ENCODE measurements at places on chromosomes 1 and 21.
A peak's percentile ranks its signal among the peaks of the same experiment; 100 is the strongest.

GRCh38 chr1:166169182-166169581 is 2.4 kb upstream of the FAM78B start:
- no peak for DNase-seq

DNA sequence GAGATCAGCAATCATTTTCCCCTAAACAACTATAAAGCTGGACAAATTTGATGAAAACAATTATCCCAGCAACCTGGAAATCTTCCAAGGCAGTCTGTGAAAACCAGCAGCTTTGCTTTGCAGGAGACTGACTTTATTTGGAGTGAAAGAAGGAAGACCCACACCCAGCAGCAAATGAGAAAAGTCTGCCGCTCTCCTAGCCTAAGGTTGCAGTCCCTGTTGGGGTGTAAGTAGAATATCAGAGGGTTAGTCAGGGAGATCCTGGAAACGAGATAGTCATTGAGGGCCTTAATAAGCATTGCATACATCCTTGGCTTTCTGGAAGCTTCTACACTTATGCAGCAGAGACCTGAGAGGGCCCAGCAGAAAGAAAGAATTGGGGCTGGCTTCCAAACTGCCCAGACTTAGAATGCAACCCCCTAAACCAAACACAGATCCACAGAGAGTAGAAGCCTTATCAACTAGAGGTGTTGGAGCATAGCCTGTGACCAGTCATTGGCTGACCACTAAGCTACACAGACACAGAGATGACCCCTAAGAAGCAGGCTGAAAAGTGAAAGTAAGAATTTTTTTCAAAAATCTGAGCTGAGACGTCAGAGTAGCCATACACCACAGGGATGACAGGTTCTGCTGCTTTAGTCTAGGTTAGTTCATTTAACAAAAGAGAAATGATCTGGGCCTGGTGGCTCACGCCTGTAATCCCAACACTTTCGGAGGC is 98.3 kb downstream of the LYPLAL1 start:
- no peak for DNase-seq

- DNase-seq, result no peak
Measured at GRCh38 chr21:39022863-39023693, 160.2 kb downstream of the PSMG1 start.

DNA sequence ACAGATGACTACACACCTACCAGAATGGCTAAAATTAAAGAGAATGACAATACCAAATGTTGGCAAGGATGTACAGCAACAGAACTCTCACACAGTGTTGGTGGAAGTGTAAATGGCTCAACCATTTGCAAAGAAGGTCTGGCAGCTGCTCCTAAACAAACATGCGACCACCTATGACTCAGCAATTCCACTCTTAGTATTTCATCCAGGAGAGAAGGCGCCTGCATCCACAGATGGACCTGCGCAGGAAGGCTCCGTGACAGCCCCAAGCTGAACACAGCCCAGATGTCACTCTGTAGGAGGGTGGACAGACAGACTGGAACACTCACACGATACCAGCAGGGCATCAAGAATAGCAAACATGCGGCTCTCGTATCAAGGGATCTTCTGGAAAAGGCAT is 6.7 kb downstream of the PTTG1IP start:
- DNase-seq, result no peak

DNA sequence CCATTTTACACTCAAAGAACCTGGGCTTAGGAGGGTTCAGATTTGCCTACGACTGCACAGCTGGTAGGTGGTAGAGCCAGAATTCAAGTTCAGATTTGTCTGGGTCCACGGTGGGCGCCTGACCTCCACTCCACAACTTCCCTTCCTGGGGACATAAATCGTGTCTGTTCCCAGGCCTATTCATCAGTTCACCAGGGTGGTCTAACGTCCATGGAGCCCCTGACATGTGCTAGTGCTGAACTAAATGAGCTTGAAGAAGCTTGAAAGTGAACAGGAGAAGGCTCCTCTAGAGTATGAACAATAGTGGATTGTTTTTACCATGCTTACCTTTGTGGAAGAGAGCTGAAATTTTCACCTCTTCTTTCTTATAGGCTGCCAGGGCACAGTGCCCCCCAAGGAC is 32.5 kb upstream of the KIF1B start:
- DNase-seq, result no peak

DNA sequence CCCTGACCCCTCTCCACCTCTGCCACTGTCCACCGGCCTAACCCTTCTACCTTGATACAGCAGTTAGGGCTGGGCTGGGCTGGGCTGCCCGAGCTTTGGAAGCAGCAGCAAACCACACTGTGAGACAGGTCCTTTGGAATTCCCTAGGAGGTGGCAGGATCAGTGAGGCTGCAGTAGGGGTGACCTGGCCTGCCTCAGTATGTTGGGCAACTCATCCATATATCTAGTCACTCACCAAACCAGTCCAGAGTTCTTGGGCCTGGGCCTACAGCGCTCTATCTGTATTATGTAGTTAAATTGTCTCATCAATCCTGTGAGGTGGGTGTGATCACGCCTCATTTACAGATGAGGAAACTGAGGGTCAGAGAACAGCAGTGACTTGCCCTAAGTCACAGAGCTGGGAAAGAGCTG is 13.3 kb upstream of the SYNC start:
- no peak for DNase-seq

GRCh38 chr1:22350924-22351767 is 100.5 kb upstream of the ZBTB40 start:
- DNase-seq, result no peak

- DNase-seq, result no peak
Measured at GRCh38 chr1:185388346-185388745, 71.3 kb upstream of the IVNS1ABP start.

DNA sequence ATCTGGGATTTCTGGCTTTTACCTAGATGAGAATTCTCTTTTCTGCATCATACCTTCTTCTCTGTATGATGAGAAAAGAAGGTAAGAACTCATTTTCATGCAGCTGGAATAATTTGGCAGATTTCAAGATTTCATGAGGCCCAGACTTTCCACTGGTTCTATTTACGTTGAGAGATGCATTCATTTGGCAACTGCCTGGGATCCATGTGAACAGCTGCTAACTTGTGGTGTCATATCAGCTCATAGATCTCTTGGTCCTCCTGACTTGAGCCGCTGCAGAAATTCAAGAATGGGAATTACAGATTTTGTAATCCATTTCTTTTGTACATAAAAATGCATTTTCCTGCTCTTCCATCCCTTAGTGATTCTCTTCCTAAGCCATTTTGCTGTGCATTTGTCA is 17.1 kb upstream of the C1orf87 start:
- no peak for DNase-seq

GRCh38 chr1:87915771-87916170 is 587.1 kb downstream of the LMO4 start:
- no peak for DNase-seq

- no peak for DNase-seq
Measured at GRCh38 chr1:204464187-204464631, 30.4 kb downstream of the PIK3C2B start.

GRCh38 chr1:82818586-82818985 is 1017.9 kb downstream of the ADGRL2 start:
- no peak for DNase-seq

GRCh38 chr21:36065497-36066036 is 4.3 kb upstream of the CBR1 start:
- DNase-seq, result no peak

DNA sequence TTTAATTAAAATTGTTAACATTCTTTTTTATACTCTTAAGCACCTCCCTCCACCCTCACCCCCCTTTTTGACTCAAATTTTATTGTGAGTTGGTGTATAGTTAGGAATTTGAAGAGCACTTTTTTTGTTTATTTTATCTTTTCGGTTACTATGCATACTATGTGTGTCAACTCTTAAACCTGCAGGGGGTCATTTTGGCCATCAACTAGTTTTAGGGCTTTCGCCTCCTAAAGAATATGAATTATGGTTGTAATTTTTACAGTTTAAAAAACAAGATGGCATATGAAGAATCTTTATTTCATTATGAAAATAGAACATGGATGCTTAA is 9.7 kb downstream of the BACH1 start:
- no peak for DNase-seq

DNA sequence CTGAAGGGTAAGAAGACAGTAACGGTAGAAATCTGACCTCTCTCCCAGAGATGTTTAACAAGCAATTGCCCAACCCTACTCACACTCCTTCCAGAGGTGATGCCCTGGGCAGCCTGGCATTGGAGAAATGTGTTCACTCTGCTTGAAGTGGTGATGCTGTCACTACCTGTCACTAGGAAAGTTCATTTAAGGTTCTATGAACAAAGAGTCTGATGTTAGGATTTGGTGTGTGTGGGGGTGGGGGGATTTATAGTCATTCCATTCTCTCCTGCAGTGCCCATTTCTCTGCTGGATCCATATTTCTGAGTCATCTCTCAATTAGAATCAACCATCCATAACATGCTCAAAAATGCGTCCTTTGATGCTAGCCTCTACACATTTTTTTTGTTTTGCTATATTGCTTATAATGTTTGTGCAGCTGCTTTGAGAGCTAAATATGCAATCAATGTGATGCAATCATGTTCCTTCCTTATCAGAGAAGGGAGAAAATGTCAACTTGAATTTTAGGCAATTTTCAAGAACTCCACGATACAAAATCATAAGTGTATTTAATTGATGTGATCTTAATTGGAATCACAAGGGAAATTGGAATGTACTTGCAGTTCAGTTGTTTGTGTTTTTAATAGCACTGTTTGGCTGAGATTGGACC is 173.9 kb downstream of the DUSP10 start:
- DNase-seq, result no peak

GRCh38 chr1:23557471-23558124 is 1.7 kb downstream of the ID3 start:
- DNase-seq, result no peak

- no peak for DNase-seq
Measured at GRCh38 chr1:34905098-34905459, 24.4 kb downstream of the DLGAP3 start.

GRCh38 chr1:119893238-119893791 is 3.0 kb downstream of the ADAM30 start:
- DNase-seq, result no peak

DNA sequence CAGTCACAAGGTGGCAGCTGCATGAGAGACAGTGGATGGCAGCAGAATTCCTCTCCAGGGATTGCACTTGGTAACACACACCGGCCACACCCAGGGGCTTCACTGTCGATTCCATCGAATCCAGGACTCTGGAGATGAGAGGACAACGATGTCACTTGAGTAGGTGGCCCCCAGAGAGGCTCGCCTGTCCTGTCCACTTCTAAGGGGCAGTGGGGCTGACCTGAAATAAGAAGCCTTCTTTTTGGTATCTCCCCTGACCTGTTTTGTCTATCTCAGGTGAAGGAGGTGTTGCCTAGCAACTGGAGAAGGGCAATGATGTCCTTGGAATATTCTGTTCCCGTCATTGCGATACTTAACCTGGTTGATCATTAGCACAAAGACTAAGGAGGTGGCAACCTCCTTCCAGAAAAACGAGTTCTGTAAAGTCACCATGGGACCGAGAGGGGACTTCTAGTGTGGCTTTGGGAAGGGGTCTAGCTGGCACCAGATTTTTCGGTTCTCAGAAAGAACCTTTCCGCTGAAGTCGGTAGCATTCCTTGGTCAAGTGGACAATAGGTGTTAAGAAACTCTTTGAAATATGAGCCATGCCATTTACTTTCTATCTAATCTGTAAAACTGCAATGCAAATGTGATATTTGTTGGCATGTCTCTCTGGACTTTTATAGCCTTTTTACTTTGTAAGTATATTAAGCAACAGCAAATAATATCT is 85.2 kb upstream of the TMPRSS2 start:
- no peak for DNase-seq

DNA sequence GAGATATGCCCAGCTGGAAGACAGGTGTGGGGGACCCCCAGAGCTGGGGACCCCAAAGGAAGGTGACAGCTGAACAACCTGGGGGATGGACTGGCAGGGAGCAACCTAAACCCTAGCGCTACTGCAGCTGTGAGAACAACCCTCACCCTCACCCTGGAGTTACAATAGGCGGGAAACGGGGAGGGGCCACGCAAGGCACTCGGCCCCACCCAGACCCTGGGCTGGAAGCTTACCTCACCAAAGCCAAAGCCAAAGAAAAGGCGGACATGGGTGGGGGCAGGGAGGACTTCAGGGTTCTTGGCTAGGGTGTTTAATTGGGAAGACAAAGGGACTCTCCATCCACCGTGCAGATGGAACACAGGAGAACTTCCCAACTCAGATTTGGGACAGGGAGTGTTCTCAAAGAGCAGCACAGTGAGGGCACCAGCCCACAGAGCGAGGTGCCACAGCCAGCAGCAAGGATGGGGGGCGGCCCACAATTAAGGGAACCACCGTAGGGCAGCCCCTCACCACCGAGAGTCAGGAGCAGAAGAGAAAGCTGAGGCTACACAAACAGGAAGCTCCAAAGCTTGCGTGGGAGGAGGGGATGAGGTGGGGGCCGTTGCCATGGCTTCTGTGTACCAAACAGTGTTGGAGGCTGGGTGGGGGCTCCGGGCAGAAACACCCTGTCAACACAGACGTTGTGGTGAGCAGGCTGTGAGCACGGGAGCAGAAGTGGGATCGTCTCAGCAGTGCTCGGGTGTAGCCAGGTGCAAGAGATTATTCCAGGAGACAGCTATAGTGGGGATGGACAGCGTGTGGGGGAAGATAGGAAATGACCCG is 1.9 kb downstream of the TAGLN2 start:
- peak; percentile 97 for DNase-seq

DNA sequence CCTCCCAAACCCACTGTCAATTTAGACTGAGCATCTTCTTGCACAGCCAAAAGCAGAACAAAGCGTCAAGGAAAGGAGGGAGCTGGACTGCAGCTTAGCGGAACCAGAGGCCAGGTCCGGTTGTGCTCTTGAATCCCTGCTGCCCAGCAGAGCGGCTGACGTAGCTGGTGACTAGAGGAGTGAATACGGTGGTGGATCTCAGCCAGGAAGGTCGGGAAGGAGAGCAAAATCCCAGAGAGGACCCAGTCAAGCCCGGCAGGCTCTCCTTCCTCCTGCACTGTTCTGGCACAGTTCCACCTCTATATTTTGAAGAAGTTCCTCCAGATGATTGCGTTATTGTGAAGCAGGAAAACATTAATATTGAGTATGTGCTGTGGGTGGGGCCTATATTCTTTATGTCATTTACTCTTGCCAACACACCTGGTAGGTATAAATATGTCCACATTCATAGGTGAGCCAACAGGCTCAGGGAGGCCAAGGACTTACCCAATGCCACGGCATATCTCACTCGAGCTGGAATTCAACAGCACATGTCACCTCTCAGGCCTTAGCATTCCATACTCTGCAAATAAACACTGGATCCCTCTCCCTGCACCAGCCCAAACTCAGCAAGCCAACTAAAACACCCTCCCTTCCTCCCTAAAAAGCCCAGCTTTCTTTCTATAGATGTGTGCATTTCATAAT is 23.6 kb upstream of the ABCB10 start:
- DNase-seq, result no peak
